ENCODE measurements at places on chromosomes 7 and 10.
A peak's percentile ranks its signal among the peaks of the same experiment; 100 is the strongest.

GRCh38 chr7:5211730-5212482 is 21.9 kb downstream of the WIPI2 start:
- no peak for DNase-seq

GRCh38 chr7:158067219-158067930 is 520.2 kb downstream of the PTPRN2 start:
- DNase-seq, result no peak

DNA sequence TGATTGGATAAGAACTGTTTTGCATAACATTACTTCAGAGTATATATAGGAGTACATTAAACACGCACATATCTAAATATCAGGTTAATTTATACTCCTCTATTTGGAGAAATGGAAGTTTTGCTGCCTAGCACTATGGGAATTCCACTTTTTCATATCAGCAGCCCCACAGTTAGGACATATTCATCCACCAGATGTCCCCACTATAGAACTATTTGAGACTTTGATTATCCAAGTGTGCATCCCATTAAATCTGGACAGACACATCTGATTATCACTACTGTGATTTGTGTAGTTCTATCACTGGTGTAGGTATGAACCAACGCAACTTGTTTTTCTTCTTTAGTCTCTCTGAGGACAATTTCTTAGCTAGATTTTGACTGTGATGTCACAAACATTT is 345.7 kb downstream of the THSD7A start:
- DNase-seq, result no peak

GRCh38 chr7:78151229-78151628 is 352.7 kb downstream of the PHTF2 start:
- DNase-seq, result peak; percentile 89
